ENCODE measurements at places on chromosomes 4 and X.
A peak's percentile ranks its signal among the peaks of the same experiment; 100 is the strongest.

GRCh38 chr4:66059136-66059535 is 388.8 kb upstream of the EPHA5 start:
- DNase-seq, result no peak

GRCh38 chr4:48930654-48931053 is 24.1 kb upstream of the OCIAD2 start:
- no peak for DNase-seq

DNA sequence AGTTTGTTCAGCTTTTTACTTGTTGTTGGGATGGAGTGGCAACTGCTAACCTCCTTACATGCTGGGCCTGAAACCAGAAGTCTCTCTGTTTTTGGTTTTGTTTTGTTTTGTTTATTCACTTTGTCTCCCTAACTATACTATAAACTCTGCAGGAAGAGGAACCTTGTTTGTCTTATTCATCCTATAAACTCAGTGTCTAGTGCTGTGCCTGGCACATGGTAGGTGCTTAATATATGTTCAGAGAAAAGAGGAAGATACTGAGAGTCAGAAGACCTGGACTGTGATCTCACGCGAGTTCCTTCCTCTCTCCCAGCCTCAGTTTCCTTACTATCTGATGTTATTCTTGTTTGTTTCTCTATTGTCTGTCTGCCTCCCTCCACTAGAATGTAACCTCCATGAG is 71.3 kb downstream of the PRPS1 start:
- no peak for DNase-seq

DNA sequence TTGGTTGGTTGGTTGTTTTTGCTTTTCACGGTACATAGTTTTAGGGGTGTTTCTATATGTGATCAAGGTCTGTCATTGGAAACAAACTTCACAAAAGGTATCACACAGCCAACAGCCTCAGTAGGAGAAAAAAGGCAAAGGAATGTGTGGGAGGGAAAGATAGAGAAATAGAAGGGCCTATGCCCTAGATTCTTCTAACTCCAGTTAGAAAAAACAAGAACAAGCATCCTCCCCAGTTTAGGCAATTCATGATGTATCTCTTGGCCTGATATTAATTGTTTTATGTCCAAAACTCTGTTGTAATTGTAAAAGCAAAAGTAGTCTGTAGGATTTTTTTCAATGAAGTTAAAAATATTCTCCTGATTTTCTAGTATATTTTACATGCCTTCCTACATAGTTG is 192.4 kb upstream of the EDNRA start:
- no peak for DNase-seq

- DNase-seq, result peak; percentile 5
Observed at GRCh38 chrX:1323315-1323714, 13.3 kb upstream of the IL3RA start.

DNA sequence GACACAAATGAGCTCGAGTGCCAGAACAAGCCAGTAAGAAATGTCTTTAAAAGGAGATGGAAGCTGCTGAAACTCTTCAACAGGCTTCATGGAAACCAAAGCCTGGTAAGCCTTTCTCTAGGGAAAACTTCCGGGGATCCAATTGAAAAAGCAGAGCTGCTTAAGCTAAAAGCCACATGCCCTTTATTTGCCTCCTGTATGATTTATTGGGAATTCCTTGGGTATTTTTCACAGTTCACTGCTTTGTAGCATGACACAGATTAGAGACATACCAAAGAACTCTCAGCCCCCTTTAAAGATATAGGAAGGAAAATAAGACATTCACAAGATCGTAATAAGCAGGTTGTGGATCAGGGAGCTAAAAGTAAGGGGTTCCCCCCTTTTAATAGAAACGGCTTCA is 6.5 kb upstream of the ARHGAP6 start:
- DNase-seq, result no peak

DNA sequence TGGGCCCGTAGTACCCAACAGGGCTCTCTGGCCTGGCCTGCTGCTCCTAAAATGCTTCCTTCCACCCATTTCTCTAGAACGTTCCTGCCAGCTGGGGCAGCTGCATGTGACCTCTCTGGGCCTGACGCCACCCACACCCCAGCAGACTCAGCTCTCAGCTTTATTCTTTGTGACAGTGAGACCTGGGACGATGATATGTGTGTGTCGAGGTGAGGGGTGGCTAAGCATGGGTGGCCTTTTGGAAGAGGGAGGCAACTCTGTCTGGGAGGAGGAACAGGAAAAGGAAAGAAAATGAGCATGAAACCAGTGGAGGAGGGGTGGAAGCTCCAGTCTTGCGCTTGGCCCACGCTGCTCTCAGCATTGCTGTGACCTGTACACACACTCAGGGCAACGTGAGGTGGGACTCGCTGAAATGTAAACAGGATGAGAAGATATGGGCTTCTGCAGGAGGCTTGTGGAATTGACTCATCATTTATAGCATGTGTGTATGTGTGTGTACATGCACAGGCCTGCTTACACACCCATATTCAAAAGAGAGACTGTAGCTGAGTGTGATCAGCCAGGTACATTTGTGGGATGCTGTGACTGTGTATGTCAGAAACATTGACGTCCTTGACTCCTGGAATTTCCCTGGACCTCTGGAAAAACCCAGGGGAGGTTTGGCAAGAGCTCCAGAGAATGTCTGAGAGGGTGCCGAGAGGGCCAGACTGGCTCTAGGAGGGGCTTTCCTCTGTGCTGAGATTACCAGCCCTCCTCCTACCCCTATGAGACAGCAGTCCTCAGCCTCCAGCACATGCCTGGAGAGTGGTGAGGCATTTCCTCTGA is 137.9 kb downstream of the PJA1 start:
- DNase-seq, result no peak

DNA sequence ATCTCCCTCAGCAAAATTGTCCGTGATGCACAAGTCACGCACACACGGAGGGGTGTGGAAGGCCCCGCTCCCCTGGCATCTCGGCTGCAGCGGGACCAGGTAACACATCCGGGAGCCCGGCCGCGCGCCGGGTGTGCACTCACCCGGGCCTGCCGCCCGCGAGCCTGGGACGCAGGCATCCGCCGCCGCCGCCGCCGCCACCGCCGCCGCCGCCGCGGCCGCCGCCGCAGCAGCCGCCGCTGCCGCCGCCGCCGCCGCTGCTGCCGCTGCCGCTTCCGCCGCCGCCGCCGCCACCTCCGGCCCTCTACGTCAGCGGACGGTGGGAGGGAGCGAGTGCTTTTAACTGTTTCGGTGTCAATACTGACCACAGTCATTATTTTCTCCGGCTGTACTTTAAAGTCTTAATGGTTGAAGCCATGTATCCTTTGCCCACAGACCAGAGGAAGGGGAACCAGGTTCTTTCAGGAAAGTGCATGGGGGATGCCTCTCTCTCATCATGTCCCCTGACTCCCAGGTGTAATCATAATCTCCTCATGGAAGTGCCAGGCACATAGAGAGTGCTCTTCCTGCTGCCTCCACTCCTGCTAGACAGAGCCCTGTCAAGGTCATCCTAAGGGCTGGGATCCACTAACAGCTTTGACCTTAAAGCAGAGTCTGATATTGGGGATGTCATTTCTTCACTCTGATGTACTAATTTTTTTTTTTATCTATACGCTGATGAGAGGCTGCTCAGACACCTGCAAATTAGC is 38.0 kb downstream of the MAGEE2 start:
- DNase-seq, result peak; percentile 1

- no peak for DNase-seq
Observed at GRCh38 chr4:139655116-139655515, 10.5 kb upstream of the MGST2 start.

GRCh38 chrX:149296092-149296491 is 209.0 kb downstream of the IDS start:
- no peak for DNase-seq

DNA sequence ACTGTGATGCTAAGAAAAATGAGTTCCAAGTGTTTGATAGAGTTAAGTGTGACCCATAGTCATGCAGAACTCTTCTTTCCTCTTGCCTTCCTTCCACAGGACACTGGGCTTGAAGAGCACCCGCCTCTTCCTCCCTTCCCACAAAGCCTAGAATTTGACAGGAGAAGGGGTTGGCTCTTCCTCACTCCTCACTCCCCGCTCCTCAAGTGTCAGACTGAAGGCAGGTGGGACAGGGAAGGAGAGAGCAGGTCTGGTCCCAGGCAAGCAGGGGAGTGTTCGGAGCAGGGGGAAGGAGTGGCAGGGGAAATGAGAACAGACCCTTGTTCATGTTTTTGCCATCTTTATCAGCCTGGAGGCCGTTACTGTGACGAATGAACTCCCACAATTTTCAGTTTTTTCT is 10.7 kb downstream of the MAGED2 start:
- DNase-seq, result no peak

DNA sequence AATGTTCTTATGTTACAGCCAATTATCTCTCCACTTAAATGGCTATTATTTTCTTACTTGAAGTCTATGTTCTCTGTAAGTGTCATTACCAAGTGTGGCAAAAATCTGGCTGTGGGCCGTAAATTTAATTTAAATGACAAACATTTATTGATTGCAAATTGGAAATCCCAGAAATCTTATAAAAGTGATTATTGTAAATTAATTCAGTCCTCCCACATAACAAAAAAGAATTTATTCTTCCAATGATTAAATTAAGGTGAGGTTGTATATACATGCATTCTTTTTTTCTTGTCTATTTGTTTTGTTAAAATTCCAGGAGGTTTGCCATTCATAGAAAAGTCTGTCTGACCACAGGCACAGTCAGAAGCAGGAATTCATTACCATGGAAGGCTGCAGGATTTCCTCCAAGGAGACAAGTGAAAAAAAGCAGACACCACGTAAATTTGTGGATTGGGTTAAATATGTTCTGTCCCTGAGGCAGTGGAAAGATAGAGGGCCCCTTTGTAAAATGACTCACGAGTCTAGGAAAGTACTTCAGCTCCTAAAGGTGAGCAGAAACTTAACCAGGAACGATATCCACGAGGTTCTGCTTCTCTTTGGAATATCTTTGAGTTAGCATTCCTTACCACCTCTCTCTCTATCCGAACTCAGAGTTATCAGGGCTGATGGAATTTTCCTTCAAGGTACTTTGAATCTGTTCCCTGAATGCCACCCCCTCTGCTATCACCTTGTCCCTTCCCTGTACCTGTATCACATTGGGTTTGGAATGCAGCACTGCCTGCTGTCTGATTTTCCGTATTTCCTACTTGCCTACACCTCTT is 10.7 kb downstream of the PPARGC1A start:
- DNase-seq, result no peak

DNA sequence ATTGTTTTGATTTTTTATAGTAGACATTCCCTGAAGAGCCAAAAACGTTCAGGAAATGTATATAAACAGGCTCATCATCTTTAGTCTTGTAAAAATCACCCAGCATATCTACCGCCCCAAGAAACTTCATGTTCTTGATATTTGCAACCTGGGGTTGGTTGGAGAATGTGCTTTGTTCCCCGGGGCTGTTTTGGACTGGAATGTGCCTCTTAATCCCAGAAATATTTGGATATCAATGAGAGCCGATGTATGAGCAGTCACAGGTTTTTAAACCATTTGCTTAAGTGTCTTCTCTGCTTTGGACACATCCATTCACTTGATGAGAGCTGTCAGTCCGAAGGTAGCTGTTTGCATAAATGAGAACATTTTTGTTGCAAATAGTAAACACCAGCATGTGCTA is 449.7 kb downstream of the PCDH7 start:
- no peak for DNase-seq

Data from NCI-H510A (cell line).